ENCODE measurements at places on chromosomes 1 and 21.

GRCh38 chr1:180028864-180029263 lies 74.3 kb downstream of the CEP350 start:
- DNase-seq, result no peak

GRCh38 chr1:14970115-14970798 lies 183.3 kb upstream of the TMEM51 start:
- peak; percentile 55 for DNase-seq

- peak; percentile 93 for DNase-seq
Observed at GRCh38 chr1:167219646-167220536, 795 bp upstream of the POU2F1 start.

GRCh38 chr1:239125027-239125426 lies 261.3 kb upstream of the CHRM3 start:
- no peak for DNase-seq

- no peak for DNase-seq
Observed at GRCh38 chr1:209534496-209535250, 48.8 kb upstream of the CAMK1G start.

DNA sequence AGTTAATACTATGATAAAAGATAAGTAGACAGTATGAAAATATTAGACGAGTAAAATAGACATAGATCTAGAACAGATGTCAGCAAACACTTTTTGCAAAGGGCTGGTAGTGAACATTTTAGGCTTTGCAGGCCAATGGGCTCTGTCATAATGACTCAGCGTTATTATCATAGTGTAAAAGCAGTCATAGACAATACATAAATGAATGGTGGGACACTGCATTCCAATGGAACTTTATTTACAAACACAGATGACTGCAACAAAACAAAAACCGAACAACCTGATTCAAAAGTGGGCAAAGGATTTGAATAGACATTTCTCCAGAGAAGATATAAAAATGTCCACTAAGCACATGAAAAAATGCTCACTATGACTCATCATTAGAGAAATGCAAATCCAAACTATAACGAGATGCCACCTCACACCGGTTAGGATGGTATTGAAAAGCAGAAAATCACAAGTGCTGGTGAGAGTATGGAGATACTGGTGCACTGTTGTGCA lies 7.3 kb downstream of the GSTM5 start:
- DNase-seq, result no peak

DNA sequence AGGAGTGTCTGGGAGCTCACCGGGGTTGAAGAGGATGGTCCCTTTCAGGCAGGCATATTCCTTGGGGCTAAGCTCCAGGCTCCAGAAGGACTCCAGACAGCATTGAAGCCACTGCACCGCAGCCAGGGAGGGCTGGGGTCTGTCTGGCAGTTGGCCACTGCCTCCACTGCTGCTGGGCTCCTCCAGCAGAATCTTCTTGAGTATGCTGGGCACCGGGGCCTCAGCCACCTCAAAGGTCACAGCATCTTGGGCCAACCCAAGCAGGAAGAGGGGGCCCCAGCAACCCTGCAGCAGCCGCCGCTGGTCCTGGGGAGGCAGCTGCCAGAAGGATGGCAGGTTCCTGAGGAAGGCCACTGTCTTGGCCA lies 404 bp downstream of the NR0B2 start:
- no peak for DNase-seq

DNA sequence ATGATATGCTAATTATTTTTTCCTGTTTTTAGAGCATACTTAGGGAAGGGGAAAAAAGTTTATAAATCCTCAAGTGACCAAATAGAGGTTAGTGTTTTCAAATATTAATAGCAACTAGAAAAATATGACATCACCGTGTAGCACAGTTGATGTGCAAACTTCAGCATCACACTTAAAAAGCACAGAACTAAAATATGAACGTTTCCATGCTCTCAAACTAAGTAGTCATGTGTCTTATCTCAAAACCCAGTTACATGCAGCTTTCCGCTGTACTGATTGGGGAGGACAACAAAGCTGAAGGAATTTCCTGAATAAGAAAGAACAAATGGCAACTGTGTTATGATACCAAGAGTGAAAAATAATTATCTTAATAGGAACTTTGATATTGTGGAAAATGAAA lies 903.7 kb downstream of the ADGRL2 start:
- no peak for DNase-seq

- peak; percentile 36 for DNase-seq
Observed at GRCh38 chr1:9317591-9318417, 25.1 kb downstream of the SPSB1 start.

DNA sequence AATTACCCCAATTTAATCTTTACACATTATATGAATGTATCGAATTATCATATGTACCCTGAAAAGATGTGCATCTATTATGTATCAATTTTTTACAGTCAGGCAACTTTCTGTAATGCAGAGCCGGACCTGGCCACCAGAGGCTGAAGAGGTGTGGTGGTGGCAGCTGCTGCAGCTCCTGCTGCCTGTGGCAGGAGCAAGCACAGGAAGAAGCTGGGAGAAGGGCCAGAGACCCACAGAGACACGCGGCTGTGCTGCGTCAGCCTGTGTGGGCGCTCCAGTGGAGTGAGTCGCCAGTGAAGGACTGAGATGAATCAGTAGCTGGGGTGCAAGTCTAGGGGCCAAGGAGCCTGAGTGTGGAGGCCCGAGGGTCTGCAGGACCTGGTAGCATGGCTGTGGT lies 74.3 kb upstream of the COG2 start:
- DNase-seq, result peak; percentile 55

GRCh38 chr1:39683591-39684312 lies 7.5 kb downstream of the HPCAL4 start:
- peak; percentile 48 for DNase-seq

DNA sequence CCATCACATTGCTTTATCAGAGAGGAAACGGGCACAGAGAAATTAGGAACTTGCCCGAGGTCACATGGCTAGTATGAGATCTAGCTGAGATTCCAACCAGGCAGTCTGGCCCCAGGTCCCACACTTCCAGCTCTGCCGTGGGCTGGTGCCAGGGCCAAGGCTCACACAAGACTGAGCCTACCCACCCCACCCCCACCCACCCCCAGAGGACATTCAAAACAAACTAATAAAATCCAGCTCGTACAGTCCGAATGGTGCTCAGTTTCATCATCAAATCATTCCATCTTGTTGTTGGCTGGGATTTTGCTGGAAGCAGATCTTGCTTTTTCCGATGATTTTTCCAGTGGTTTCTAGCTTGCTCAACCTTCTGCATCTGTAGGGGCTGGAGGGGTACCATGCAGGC lies 27.9 kb downstream of the MATN1 start:
- no peak for DNase-seq

DNA sequence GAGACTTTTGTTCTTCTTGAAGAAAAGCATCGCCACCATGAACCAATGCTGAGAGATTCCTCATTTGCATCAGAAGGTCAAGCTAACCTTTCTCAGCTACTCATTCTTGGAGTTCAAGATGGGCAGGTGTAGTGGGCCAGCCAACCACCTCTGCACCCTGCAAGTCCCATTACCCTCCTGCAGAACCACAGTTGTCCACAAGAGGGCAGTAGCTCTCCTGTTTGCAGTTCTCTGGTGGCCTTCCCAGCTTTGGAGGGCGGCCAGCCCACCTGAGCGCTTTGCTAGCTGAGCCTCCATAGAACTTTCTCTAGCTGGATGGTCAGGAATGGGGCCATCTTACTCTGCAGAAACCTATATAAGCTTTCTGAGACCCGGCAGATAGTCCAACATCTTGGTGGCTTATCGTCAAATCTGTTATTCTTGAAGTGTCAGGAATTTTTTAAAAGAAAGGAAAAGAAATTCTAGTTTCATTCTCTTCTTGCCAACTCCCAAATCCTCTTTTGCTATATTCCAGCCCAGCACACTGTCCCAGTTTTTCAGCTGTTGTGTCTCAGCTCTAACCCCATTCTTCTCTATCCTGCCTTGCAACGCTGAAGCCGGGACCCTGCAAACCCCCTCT lies 11.0 kb upstream of the LMX1A start:
- DNase-seq, result peak; percentile 88

DNA sequence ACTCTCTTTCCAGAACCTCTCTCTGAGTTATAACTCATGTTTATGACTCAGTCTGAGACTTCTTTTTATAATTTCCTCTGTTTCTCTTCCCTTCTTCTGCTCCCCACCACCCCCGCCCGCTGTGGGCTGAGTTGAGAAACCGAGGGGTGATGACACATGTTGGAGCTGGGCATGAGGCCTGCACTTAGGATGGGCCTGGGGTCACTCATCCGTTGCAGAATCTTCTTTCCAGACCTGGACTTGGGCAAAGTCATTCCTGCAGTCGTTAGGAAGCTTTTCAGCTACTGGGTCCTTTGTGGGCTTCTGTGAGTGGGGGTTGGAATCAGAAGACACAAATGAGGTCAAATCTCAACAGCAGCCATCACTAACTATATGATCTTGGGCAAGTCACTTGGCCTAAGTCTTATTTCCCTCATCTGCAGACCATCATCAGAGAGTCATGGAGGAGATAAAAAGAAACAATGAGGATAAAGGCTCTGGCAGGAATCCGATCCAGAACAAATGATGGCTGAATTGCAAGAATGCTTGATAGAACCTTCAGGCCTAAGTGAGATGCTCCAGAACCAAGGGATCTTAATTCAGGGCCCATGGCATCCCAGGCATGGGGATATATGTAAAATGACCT lies 53.4 kb downstream of the RPS6KA1 start:
- peak; percentile 91 for DNase-seq

DNA sequence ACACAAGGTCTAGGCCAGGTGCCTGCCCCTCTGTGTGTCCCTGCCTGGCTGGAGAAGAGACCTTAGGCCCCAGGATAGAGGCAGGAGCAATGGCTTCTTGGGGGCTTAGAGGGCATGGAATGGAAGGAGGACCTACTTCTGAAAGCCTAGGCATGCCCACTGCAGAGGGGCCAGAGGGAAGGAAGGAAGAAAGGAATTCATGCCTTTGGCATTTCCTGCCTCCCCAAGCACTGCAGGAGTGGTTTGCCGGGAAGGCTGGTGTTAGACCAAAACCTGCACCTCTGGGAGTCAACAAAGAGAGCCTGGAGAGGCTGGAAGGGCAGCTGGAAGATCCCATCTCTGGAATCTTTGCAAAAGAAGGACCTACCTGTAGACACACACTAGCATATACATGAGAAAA lies 50.7 kb upstream of the KCNE2 start:
- DNase-seq, result no peak

GRCh38 chr1:201085902-201086735 lies 26.1 kb downstream of the CACNA1S start:
- peak; percentile 50 for DNase-seq

- DNase-seq, result no peak
Observed at GRCh38 chr1:81406292-81406999, 394.3 kb upstream of the ADGRL2 start.

GRCh38 chr1:31570906-31571305 lies 5.4 kb upstream of the TINAGL1 start:
- no peak for DNase-seq

DNA sequence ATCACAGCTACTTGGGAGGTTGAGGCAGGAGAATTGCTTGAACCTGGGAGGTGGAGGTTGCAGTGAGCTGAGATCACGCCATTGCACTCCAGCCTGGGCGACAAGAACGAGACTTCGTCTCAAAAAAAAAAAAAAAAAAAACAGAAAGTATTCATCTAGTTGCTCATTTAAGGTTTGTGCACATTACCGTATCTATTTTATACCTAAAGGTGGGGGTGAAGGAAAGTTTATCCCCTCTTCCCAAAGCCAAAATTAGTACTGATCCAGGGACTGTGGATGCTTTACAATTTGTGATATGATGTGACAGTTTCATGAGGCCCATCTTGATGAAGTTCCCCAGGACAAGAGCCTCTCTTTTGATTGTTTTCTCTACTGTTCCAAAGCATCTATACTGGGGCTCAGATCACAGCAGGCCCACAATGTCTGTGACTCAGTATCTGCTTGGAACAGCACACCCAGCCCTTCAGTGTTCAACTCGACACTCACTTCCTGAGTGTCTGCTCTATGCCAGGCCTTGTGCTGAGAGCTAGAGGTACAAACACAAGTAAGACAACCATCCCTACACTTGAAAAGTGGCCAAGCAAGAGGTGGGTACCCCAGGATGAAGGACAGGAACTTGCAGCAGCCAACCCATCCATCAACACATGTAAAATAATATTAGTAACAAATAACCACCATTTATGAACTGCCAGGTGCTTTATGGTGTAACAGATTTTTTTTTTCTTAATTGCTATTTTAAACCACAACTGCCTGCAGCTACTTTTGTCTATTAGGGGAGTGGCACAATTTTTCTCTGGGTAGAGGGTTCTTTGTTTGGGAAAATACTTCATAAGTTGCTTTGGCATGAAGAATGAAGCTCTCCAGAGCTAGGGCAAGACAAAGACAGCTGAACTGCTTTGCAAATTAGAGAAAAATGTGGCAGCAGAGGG lies 29.0 kb upstream of the KHDRBS1 start:
- peak; percentile 59 for DNase-seq

DNA sequence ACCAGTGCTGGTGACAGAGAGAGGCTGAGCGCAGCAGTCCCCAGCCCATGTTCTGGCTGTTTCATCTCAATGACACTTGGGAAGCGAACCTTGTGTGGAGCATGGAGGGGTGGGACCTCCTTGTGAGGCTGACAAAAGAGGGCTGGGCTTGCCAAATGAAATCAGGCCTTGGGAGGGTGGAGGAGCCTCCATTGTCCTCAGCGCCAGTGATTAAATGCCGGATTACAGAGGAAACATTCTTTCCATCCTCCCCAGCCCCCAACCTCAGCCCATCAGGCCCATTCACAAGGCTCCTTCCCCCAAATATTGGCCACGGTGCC lies 63.3 kb upstream of the PAXBP1 start:
- no peak for DNase-seq

DNA sequence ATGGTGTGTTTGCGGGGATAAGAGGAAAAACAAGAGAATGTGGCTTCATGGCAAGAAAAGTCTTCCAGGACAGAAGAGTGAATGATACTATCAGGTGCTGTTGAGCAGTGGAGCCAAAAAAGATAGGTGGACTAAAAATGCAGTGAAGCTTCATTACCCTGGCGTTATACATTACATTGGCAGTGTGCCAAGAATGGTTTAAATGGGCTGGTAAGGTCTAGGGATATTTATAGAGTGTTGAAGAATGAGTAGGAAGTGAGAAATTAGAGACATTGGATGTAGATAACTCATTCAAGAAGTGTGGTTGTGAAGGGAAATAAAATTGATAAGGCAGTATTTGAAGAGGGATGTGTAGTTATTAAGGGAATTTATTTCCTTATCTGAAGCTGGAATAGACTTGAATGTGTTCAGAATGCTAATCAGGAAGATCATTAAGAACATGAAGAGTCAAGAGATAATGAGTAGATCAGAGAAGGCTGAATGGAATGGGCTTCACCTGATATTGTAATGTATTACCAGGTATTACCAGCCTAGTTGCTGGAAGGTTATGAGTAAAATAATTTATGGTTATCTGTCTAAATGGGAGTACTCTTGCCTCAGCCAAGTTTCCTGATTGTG lies 72.7 kb downstream of the MAST2 start:
- no peak for DNase-seq

GRCh38 chr1:159171688-159172501 lies 480 bp downstream of the CADM3 start:
- DNase-seq, result no peak

- no peak for DNase-seq
Observed at GRCh38 chr1:218865591-218865990, 308.1 kb upstream of the LYPLAL1 start.

GRCh38 chr1:6512245-6512907 lies 20.9 kb upstream of the PLEKHG5 start:
- DNase-seq, result no peak

GRCh38 chr1:43451701-43452532 lies 1.8 kb downstream of the HYI start:
- DNase-seq, result no peak
